HCEC 1CT (cell line): ENCODE measurements at places on chromosomes 2 and 18.

DNA sequence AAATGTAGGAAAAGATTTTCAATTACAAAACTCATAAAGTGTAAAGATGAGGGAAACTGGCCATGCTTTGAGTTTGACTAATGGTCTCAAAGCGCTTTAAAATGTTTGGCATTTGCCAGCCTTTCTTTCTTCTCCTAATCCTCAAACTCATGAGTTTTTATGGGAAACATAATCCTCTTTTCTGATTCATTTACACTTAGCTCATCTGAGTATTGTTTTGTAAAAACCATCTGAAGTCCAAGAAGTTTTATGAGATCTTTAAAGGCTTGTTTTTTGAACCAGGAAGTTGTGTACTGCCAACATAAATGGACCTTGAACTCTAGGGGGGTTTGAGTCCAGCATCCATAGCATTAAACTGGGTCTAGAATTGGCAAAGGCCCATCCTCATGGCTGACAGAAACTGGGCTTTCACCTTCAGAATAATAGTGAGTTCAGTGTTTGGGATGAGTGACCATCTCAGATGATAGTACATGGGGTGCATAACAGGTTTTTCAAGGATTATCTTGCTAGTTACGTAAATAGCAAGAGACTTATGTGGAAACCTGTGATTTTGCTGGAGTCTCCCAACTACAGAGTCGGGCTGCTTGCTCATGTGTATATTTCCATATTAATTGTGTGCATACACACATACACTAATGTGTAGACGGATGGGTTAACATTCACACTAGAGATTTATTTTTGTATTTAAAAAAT is 3.8 kb upstream of the LTBP1 start:
- no peak for DNase-seq

DNA sequence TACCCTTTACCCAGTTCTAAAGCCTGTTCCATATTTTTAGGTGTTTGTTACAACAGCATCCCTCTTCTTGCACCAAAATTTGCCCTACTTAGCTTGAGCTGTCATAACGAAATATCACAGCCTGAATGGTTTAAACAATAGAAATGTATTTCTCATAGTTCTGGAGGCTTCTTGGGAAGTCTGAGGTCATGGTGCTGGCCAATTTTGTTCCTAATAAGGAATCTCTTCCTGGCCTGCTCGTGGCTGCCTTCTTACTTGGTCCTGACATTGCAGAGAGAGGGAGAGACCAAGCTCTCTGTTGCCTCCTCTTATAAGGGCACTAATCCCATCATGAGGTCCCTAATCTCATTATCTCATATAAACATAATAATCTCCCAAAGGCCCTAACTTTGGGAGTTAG is 267.8 kb downstream of the PID1 start:
- no peak for DNase-seq

DNA sequence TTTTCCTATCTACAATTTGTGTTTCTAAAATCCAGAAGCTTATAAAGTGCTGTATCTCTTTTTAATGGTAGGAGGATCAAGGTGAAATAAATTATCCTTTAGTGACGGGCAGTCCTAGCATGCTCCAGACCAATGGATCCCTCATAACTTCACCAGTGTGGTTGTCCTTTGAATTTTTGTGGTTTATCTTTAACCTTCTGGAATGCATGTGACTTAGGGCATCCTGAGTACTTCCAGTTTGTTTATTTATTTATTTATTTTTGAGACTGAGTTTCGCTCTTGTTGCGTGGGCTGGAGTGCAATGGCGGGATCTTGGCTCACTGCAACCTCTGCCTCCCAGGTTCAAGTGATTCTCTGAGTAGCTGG is 40.4 kb downstream of the NUP35 start:
- DNase-seq: peak; percentile 31

DNA sequence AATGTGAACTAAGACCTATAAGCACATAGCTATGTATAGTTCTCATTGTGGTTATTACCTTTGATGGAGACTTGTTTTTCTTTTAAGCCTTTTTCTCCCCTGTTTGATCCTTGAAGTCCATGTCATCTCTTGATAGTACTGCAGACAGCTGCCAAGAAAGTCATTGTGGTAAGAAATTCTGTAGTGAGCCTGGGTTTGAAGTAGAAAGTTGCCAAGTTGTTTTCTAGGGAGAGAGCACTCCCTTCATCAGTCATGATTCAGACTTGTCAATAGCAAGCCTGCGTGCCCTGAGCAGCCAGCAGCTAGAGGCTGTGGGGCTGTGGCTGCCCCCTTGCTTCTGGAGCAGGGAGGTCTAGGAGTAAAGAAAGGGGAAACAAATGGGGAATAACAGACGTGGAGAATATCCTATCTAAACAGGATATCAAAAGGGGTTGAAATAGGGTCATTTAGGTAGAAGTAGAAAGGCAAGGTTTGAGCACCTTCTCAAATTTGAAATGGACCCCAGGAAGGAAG is 8.4 kb downstream of the SP5 start:
- no peak for DNase-seq

DNA sequence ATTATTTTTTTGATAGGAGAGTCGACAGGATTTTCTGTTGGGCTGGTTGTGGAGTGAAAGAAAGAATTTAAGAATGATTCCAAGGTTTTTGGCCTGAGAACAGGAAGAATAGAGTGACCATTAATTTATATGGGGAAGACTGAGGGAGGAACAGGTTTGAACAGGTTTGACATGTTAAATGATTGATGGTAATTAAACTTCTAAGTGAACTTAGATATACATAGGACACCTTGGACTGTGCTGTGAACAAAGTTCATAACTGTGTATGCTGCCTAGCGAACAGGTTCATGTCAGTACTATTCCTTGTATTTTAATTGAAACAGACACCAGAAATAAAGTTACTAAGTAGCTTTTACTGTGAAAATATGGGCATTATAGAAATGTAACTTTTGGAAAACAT is 212.0 kb downstream of the SPAG16 start:
- DNase-seq: no peak

GRCh38 chr2:224909885-224910573 is 132.2 kb downstream of the DOCK10 start:
- DNase-seq: no peak

- DNase-seq: peak; percentile 55
These were observed 145.0 kb downstream of the TTC27 start for GRCh38 chr2:32772638-32773447.

GRCh38 chr2:16244153-16244965 is 304.0 kb downstream of the MYCN start:
- no peak for DNase-seq

GRCh38 chr2:62727259-62727867 is 21.9 kb downstream of the EHBP1 start:
- no peak for DNase-seq

DNA sequence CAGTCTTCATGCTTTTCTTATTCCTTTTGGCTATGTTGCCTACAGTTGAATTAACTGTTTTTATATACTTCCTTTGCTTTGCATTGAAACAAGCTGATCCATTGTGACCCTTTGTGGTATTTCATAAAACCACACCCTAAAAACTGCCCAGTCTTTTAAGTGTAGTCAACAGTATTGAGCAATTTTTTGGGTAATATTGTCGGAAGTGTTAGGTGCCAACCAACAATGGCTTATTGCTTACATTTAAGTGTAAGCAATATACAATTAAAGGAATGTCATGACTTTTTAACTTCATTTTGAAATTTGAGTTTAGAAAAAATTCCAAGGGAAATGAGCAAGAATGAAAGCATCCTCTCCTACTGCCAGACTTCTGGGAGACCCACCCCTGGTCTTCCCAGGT is 174.1 kb downstream of the NEDD4L start:
- DNase-seq: peak; percentile 86
